ENCODE measurements at places on chromosomes 7 and 10. TPM values are rescaled to one million over a fixed set of nuclear protein-coding genes. Genes with fewer than 3 reads are reported as not detected.

GRCh38 chr10:16367621-16368292, 69.1 kb upstream of the PTER start:
- H3K36me3 ChIP-seq = no peaks in the 10 kb centered on the region
- no peaks in the 10 kb centered on the region for H3K4me1 ChIP-seq
- no peak for DNase-seq
- no peak overlapping the region for H3K4me3 ChIP-seq
- H3K27ac ChIP-seq = no peak overlapping the region

GRCh38 chr10:12322583-12323131, 26.7 kb upstream of the CAMK1D start:
- DNase-seq = no peak
- no peaks in the 10 kb centered on the region for H3K36me3 ChIP-seq
- H3K27ac ChIP-seq = no peak overlapping the region
- H3K4me3 ChIP-seq = no peak overlapping the region
- no peaks in the 10 kb centered on the region for H3K4me1 ChIP-seq

OGDHL gene
- not detected for total RNA-seq

FFAR4 gene
- total RNA-seq = not detected

CHCHD3 gene
- total RNA-seq = 26.2 TPM

Measured in ascending aorta (tissue), 2 donors.